CD4-positive, alpha-beta T cell treated with Interferon alpha-2 for 1 hour (primary cell): ENCODE measurements at places on chromosomes 1 and 21.

DNA sequence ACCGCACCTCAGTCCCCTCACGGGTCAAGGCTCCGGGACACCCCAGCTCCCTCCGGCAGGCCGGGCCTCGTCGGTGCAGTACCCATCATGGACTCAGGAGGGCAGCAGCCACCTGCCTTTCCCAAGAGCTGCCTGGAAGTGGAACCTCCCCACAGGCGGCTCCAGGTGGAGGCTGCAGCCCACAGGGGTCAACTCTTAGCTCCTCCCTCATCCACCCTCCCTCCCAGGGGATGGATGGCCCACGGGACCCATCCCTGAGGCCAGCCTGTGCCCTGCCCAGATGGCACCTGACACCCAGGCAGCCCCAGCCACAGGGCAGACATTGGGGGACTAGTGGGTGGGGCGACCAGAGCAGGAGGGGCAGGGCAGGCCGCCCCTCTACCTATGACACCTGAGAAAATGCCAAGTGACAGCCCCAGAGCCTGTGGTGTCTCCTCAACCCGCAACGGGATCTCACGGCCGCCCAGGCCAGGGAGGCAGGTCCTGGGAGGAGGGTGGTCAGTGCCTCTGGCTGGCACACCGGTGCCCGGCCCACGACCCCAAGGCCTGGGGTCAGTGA lies 1.2 kb upstream of the ARHGEF16 start:
- DNase-seq = peak; percentile 77

GRCh38 chr1:93677729-93678128 lies 3.9 kb downstream of the BCAR3 start:
- no peak for DNase-seq

DNA sequence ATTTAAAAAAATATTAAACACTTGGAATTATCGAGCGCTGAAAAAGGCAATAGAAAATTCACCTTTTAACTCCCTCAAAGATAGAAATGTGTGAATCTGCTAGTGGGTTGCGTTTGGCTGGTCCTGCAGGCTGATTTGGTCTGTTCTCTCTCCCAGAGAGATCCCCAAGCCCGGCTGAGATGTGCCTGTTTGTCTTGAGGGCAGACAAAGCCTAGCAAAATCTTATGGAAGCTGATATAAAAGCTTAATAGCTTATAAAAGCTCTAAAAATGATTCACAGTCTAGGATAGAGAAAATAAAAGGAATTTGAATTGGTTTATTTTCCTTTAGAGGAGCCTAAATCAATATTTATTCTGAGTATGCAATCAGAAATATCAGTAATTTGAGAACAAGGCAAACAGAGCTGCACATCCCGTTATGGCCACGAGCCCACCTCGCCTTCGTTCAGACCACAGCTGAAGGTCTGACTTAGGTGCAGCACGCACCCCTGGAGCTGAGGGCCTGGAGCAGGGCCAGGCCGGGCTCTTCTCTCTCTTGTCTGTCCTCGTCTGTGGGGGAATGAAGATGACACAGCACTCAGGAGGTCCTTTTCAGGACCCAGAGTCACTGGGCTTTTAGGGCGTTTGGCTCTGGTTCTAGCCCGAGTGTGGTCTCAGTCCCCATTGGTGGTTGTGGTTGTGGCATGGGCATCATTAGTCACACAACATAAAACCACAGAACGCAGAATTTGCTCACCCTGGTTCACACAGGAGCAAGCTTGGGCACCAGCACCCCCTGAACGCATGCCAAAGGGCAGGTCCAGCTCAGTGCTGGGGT lies 18.6 kb downstream of the PDE9A start:
- no peak for DNase-seq

- DNase-seq = no peak
These were observed 10.3 kb downstream of the SLC37A1 start for GRCh38 chr21:42523941-42524340.

GRCh38 chr1:50700621-50701020 lies 259.4 kb downstream of the FAF1 start:
- no peak for DNase-seq

DNA sequence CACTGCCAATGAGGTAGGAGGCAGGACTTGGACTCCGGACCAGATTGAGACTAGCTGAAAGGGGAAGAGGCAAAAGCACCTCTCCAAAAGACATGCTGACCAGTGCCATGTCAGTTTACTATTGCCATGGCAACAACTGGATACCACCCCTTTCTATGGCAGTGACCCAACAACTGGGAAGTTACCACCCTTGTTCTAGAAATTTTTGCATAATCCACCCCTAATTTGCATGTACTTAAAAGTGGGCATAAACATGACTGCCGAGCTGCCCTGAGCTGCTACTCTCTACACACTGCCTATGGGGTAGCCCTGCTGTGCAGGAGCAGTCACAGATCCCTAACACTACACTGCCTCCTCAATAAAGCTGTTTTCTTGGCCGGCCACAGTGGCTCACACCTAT lies 19.0 kb upstream of the SLC6A9 start:
- DNase-seq = peak; percentile 16

DNA sequence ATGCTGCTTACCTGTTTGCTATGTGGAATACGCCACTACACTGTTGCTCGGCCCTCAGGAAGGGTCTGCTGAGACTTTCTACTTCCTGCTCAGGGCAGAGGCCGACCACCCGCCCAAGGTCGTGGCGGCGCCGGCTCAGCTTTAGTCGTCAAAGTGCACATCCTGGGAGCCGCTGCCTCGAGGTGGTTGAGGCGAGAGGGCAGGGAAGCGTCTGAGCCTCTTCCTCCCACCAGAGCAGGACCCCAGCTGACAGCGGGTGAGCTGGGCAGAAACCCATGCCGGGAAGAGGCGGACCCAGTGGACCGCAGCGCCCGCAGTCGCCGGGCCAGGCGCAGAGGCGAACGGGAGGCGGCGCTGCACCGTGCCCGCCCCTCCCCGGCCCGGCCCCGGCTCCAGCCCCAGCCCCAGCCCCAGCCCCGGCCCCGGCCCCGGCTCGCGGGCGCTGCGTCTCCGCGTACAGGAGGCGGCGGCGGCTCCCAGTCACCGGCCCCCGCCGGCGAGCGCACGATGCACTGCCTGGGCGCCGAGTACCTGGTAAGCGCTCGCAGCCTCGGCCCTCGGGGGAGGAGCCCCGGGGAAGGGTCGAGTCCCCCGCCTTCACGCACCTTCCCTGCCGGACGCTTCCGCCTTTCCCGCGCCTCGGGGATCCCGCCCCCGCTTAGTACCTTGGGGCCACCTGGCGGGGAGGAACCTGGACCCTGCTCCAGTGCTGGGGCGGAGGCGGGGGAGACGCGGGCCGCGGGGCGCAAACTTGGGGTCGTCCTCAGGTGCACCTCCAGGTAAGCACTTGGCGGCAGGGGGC lies at the start of gene SLC44A3:
TSS of gene SLC44A3 (plus strand) at position 413 of the 802 bp plus-strand sequence. CDS start at position 508, 95 bp downstream.
- DNase-seq = peak; percentile 23

GRCh38 chr1:226809785-226810571 lies 60.4 kb upstream of the PSEN2 start:
- no peak for DNase-seq

DNA sequence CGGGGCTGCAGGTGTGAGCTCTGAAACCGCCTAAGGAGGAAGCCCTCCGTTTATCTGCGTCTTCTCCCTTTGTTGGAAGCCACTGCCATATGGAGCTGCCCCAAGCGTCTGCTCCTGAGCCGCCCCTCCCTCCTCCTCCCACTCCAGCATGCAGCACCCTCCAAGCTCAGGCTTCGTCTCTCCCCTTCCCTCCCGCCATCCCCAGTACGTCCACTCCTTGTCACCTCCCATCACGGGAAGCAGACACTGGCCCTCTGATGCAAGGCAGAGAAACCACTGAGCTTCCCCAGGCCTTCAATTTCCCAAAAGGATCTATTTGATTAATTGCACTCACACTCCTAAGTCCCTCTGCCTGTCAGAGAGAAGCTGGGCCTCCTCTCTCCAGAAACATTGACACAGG lies 52.5 kb downstream of the NFASC start:
- no peak for DNase-seq

GRCh38 chr1:29218223-29218622 lies 12.5 kb downstream of the MECR start:
- DNase-seq = no peak

- DNase-seq = no peak
These were observed 46.2 kb downstream of the MAN1A2 start for GRCh38 chr1:117413412-117413811.

DNA sequence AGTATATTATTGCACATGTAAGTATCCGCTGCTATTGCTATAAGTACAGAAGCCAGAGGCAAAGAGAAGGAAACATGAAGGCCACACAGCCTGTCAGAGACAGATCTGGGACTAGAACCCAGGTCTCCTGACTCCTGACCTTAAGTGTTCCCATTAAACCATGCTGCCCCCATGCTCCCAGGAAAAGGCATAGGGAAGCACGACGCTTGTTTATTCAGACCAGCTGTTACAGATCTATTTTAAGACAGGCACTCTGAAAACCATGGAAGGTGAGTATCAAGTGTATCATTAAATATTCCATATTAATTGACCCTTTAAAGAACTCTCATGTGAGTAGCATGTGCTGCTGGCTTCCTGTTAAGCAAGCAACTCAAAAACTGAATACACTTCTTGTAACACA lies 11.4 kb downstream of the VAV3 start:
- no peak for DNase-seq

DNA sequence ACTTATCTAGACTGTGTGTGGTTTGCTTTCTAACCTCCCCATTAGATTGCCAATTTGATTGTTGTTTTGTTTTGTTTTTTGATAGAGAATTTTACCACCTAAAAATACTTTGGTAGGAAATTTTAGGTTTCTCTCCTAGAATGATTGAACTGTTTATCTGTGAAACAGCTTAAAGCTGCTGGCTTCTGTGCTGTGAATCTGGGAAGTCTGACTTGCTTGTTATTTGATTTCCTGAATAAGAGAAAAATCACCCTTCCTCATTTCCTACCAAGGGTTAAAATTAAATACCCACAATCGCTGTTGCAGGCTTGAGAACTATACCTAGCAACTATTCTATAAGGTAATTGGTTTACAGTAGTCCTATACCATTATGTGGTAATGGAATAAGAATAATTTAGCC lies 198.9 kb upstream of the CACYBP start:
- DNase-seq = no peak

DNA sequence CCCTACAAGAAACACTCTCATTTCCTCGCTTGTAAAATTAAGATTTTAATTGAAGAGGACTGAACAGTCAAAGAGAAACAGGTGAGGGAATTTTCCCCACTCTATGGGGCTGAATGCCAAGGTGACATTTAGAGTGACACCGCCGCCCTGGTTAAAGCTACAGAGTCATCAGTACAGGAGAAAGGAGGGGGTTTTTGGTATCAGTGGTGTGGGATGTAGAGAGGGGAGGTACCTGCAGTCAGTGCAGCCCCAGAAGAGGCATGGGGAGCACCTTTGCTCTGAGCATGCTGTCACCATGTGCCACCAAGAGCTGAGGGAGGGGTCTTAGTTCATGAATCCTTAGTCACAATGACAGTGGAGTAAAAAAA lies 2.8 kb downstream of the DIRAS3 start:
- no peak for DNase-seq

- DNase-seq = no peak
These were observed 1363.9 kb upstream of the ADGRL2 start for GRCh38 chr1:80436851-80437250.

DNA sequence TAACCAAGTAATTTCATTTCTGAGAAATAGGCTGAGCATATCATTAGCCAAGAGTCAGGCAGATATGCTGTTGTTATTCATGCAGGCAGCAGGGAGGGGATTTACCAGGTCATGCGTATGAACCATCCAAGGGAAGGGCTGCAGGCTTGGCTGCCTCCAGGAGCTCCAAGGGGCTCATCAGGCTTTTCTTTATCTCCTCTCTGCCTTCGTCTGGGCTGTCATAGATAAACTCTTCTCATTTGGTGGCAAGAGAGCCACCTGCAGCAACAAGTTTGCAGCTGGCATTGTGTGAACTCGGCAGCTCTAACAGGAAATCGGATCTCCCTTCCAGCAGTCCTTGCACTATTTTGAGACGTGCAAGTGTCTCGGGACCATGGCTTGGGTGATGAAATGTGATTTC lies 7.5 kb downstream of the CCDC27 start:
- no peak for DNase-seq

GRCh38 chr1:24119489-24119858 lies 7.5 kb upstream of the MYOM3 start:
- DNase-seq = no peak

- no peak for DNase-seq
These were observed 33.0 kb downstream of the URB1 start for GRCh38 chr21:32359719-32360260.

DNA sequence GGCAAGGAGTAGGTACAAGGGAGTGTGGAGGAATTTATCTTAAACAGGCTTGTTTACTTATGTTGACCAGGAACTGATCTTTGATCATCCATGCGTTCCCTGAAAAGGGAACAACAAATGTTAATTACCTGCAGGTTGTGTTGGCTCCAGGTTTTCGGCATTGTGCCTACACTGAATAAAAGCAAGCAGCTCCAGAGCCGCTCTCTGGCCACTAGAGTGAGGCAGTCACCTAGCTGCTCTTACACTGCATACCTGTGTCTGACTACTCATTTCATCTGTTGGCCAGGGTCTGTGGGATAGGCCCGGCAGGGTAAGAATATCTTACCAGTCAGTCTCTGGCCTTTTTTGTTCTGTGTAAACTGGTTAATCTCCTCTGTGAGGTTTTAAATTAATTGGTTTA lies 183.6 kb downstream of the HFM1 start:
- no peak for DNase-seq

DNA sequence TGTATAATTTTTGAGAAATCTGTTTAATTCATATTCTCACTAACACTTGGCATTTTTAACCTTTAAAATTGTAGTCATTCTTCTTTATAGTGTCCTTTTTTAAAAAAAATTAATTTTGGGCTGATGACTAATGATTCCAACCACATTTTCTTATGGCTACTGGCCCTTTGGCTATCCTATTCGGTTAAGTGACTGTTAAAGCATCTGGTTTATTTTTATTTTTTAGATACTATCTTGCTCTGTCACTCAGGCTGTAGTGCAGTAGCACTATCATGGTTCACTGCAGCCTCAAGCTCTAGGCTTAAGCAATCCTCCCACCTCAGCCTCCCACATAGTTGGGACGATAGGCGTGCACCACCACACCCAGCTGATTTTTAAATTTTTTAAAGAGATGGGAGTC lies 723.2 kb upstream of the CXADR start:
- no peak for DNase-seq

GRCh38 chr1:17671314-17671705 lies 83.8 kb upstream of the ACTL8 start:
- no peak for DNase-seq

DNA sequence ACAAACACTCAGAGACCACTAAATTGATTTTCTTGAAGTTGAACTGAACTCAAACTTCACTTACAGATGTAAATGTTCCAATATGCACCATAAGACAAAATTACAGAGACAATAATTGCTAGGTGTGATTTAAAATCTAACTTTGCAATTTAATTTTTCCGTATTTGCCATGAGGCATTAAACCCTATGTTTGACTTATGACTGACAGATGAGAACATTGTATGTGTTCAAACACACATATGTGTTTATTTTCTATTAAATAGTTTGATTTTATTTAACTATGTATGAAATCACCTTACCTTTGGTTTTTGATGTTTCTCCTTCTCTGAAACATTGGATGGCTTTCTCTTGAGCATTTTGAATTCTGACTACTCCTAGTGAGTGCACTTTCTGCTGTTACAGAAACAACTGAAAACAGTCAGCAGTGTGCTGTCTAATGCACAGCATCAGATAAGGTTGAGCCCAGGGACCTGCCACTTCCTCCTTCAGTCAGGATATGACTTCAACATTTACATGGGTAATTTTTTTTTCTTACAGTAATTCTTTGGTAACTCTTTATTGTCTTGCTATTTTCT lies at the start of gene SAMSN1:
TSS of gene SAMSN1 (minus strand) at position 410 of the 575 bp plus-strand sequence. CDS start at position 356, 54 bp downstream.
- peak; percentile 87 for DNase-seq
